Stimulated activated CD8-positive, alpha-beta memory T cell treated with anti-CD3 and anti-CD28 coated beads, Interleukin-2, amount 100 ng/mL, for 1 hour (primary cell): ENCODE measurements at places on chromosomes 16 and 17.

GRCh38 chr17:27247071-27247957, 46.6 kb upstream of the WSB1 start:
- DNase-seq, result no peak

DNA sequence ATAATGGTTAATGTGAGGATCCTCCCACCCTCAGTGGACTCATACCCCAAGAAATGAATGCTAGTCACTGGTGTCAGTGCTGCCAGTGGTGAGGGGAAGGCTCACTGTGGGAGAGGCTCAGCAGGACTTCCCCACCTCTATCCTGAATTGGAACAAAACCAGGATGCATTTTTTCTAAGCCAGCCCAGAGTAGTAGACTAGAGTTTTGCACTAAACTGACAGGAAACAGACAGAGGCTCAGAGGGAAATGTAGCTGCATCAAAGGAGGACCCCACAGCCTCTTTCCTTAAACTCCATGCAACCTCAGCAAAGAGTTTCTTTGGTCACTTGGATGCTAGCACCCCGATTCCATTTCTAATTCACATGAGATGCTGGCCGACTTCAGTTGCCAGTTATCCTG, 10.7 kb upstream of the SKAP1 start:
- DNase-seq, result no peak

DNA sequence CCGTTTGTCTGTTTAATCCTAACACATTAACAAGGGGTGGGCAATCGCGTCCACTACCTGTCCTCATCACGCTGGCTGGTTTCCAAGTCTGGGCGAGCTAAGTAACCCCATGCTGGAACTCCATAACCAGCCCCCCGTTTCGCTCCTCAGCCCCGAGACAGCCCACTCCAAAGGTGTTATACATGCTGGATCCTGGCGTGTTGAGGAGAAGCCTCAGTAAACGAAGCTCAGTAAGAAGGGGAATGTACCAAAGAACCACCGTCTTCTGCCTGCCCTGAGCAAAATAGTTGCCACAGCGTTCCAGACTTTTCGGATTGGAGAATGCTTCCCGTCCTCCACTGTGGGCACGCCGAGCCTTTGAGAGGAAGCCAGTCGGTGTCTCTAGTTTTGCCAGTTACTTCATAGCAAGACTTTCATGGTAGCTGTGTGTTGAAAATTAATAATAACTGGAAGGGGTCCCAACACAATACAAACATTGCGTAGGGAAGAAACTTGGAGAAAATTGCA, 16.1 kb upstream of the C17orf78 start:
- DNase-seq, result no peak

DNA sequence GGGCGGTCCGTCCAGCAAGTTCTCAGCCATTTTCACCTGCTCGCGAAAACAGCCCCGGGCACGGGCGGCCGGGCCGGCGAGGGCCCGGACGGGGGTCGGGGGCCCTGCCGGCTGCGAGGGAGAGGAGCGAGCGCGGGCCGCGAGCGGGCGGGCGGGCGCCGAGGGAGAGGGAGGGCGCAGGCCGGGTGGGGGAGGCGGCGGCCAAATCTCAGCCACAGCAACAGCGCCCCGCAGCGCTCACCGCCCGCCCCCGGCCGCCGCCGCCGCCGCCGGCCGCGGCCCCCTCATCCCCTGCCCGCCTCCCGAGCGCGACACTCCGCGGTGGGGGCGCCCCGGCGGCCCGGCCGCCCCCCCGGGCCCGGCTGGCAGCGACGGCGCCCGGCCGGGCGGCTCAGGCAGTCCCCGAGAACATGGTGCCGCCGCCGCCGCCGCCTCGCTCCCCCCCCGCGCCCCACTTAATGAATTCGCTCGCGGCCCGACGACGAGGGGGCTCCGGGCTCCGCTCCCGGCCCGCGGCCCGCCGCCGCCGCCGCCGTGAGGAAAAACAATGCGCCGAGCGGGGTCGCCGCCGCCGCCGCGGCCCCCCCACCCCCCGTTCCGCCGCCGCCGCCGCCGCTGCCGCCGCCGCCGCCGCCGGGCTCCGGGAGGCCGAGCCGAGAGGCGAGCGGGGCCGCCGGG, 487 bp downstream of the CREBBP start:
- DNase-seq, result peak; percentile 52

DNA sequence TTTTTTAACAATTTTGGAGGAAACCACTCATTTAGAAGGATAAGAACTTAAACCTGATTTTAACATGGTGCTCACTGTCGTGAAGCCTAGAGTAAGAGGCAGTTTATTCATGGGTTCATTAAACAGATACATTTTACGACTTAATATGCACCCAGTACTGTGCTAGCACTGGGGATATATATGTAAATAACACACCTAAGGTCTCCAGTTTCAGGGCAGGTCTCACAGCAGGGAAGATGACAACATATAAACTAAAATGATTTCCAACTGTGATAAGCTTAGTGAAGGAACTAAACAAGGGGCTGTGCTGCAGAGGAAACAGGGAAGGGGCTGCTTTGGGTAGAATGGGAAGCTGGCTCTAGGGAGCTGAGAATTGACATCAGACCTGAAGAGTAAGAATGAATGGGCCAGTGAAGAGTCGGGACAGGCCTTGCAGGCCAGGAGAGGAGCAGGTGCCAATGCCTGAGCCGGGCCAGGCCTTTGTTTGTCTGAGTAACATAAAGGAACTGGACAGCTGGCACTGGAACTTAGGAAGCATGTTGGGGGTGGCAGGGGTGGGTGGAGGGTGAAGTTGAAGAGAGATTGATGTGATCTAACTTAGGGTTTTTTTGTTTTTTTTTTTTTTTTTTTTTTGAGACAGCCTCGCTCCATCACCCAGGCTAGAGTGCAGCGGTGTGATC, 12.1 kb downstream of the NT5M start:
- DNase-seq, result no peak

GRCh38 chr16:11835309-11835708, 16.0 kb downstream of the RSL1D1 start:
- DNase-seq, result no peak

GRCh38 chr16:4322121-4323052, 6.5 kb downstream of the GLIS2 start:
- no peak for DNase-seq

DNA sequence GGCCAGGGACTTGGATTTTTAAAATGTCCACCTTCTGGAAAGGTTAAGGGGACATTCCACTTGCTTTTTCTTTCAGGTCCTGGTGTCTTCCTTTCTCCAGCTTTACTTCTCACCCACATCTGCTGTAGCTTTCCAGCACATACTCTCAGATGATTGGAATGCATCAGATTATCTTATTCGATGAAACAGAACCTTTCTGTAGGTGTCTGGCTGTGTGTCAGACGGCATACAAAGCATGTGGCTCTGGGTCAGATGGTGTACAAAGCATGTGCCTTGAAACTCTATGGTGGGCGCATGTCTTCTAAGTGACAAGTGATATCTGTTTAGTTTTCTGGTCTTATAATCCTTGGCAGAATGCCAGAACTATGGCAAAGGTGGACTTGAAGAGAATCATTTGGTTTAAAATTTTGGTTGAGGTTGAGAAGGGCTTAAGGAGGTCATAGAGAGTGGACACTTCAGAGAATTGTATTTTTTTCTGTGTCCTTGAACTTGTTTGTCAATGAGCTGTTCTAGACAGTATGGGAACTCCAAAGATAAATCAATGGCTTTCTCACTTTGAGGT, 125.3 kb downstream of the FTO start:
- DNase-seq, result no peak

DNA sequence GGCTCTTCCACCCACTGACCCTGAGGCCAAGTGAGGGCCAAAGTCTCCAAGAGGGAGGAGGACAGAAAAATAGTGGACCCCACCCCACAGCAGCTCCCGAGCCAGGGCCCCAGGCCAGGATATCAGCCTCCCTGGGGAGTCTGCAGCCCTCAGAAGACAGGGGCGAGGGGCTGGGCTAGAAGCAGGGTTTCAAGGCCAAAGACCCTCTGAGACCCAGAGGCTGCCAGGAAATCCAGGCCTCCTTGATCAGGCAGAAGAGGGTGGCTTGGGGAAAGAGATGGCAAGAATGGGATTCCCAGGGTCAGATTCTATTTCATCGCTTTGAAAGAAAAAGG, 156.1 kb downstream of the ZNF423 start:
- DNase-seq, result no peak

DNA sequence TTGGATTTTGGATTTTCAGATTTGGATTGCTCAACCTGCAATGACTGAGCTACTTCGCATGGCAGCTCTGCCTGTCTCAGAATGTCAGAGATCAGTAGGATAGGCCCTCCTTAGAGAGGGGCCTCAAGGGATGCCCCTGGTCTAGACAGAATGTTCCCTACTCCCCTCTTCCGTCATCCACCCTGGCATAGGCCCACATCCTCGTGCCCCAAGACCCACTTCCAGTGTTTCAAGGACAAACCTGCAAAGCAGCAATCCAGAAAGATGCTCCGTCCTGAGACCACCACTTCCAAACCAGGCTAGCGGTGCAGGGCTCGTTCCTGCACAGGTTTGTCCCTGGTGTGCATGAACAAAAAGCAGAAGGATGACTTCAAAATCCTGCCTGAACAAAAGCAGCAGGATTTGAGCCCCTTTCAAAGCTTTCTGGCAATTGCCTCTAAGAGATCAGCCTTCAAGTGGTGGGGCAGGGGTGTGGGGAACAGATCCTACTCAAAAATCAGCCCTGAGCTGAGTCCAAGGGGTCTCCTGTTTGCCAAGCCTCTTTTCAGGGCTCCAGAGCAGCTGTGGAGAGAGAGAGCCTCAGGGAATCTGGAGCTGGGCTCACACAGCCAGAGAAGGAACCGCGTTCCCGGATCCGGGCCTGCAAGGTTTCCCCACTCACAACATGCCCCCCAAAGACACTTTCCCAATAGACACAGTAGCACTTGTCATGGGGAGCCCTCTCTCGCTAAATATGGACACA, 121.1 kb downstream of the SOCS1 start:
- no peak for DNase-seq

DNA sequence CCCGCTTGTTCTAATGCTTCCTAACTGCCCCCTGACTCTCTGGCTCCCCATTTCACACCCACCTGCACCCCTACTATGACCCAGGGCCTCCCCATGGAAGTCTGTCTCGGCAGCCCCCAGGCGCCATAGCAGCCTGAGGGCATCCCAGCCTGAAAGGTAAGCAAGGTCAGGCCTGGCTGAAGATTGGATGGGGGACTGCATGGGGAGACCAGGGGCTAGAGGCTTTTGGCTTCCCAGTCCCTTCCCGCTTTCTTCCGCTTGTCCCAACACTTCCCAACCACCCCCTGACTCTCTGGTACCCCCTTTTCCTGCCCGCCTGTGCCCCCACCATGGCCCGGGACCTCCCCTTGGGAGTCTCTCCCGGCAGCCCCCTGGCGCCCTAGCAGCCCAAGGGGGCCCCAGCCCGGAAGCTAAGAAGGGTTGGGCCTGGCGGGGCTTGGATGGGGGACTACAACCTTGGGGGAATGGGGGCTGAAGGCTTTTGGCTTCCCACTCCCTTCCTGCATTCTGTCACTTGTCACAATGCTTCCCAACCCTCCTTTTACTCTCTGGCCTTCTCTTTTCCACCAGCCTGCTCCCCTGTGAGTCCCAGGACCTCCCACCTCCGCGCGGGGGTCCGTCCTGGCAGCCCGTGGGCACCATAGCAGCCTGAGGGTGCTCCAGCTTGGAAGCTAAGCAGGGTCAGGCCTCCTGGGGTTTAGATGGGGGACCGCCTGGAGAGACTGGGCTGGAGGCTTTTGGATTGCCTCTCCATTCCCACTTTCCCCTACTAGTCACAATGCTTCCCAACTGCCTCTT, 2288.4 kb downstream of the TP53TG3F start:
- no peak for DNase-seq

GRCh38 chr16:3173892-3174617, 13.9 kb upstream of the OR1F1 start:
- no peak for DNase-seq

GRCh38 chr17:65994679-65995078, 197.3 kb downstream of the CEP112 start:
- no peak for DNase-seq

DNA sequence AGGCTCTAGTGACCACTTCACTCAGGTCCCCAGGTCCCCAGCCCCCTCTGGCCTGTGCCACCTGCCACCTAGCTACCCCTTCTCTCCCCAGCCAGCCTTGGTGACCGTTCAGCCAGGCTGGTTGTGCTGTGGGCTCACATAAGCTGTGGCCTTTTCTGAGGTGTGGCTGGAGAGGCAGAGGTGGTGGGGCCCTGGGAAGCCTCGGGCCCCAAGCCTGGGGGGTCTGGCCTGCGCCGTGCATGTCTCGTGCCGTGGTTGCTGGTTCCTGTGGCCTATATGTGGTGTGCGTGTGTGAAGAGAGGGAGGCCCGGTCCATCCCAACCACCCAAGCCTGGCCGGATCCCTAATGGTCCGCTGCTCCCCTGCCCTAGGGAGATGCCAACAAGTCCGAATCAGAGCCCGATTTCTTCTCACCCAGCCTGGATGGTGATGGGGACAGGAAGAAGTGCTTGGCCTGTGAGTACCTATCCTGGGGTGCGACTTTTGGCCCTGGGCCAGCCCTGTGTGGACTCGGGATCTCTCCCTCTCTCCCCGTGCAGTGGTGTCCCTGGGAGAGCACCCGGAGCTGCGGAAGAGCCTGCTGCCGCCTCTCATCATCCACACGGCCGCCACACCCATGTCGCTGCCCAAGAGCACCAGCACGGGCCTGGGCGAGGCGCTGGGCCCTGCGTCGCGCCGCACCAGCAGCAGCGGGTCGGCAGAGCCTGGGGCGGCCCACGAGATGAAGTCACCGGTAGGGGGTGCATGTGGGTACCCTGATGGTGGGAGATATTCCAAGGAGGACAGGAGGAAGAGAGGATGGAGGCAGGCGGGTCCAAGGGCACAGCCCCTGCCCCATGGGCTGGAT, 35.9 kb downstream of the CACNA1G start:
- no peak for DNase-seq

DNA sequence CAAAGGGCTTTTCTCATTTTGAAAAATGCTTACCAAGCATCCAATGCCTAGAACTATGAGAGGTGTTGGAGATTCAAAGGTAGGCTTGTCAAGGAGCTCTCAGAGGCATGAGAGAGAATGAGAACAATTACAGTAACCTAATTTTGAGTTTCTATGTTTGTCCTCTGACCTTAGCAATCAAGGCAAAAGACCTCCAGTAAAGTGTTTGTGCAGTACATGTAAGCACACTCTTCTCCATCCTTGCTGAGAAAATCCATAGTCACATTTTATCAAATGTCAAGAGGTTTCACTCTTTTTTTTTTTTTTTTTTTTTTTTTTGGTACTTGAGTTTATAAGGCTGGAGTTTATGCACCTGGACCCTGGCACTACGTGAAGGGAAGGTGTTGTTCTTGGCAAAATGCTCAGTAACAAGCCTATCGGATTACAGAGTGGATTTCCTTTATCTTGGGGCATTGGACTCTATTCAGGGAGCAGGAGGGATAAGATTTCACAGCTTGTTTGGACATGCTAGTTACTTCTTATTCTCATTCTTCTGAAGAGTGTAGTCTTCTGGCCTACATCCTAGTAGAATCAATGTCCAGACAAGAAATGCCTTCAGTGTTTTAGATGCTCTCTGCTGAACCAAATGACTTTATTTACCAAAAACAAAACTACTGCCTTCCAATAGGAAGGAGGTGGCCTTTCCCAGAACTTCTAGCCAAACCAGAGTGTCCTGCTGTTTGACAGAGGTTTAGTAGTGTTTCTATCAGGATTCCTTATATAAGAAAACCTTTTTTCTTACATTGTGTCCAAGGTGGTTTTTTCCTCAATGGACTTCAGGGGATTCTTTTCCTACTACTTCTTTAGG, 21.9 kb downstream of the KCNJ2 start:
- no peak for DNase-seq

GRCh38 chr17:20203761-20204263, 194.7 kb downstream of the SPECC1 start:
- no peak for DNase-seq
